Stimulated activated naive CD4-positive, alpha-beta T cell treated with Interleukin-2 at 50 U/mL for 16 hours (primary cell): ENCODE measurements at places on chromosomes 6 and 20.

DNA sequence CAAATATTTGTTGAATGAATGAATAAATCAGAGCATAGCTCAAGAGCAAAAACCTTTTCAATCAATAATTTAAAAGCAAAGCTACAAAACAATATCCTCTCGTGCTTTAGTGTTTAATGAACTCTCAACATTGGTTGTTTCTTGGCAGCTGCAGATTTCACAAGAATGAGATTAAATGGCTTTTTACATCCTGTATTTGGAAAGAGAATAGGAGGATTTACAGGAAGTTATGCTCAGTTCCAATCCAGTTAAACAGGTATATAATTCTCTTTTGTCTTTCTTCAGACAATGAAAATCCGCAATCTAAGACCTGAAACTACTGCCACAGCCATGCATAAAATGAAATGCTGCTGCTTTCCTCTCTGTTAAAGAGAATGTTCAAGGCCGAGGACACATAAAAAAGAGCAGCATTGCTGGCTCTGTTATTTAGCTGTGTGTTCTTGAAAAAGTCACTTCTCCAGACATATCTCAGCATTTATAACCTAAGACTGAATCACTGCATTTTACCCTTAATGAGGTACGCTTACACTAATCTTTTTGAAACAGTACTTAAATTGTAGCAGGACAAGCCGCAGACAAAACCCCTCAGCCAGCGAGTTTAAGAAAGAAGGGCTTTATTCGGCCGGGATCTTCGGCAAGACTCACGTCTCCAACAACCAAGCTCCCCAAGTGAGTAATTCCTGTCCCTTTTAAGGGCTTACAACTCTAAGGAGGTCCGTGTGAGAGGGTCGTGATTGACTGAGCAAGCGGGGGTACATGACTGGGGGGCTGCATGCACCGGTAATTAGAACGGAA lies 3.6 kb downstream of the C6orf52 start:
- DNase-seq: no peak

DNA sequence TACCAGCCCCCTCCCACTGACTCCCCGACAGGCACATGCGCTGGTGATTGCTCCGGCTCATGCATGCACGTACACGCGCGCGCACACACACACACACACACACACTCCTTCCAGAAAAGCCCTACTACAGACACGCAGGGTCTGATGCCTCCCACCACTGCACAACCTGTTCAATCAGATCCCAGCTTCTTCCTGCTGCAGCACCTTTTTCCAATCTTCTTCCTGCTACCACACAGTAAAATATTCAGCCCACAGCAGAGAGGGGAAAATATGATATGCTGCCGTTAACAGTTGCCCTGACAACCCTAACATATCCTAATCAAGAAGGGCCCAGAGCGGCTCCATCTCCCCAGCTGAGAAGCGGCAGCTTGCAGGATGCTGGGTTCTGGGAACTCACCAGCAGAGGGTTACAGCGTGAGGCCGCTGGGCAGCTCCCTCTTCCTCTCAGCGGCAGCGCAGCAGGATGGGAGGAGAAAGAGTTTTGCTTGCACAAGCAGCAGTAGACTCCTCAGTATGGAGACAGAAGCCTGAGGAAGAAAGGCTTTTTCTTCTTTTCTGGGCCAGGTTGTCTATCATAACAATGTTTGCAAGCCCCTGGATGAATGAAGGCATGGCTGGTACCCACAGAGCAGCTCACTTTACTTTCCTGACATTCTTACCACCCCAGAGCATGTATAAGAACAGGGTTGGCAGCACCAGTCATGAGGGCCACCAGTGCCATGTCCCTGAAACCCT lies 23.9 kb downstream of the MAP7 start:
- no peak for DNase-seq

GRCh38 chr6:142380626-142381025 lies 78.8 kb downstream of the ADGRG6 start:
- DNase-seq: no peak

GRCh38 chr6:41356825-41357224 lies 21.4 kb downstream of the NCR2 start:
- no peak for DNase-seq

DNA sequence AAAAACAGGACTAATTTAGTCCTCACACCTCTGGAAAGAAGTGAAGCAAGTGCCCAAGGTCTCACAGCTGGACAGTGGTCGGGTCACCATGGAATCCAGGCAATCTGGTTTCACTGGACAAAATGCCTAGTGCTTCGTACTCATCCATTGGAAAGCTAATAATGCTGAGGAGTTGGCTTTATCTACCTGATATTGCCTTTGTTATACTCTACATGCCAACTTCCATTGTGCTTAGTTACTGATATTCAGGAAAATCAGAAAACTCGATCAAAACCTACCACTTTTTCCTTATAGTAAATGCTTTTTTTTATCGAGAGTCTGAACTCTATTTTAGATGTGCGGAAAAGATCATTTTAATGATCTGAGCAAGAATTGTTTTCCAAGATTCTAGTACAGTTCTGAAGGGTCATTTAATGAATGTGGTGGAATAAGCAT lies 966 bp downstream of the CFAP206 start:
- DNase-seq: no peak

- no peak for DNase-seq
These were observed 142.7 kb downstream of the ARID1B start for GRCh38 chr6:156919814-156920369.

GRCh38 chr6:144215402-144215931 lies 65.2 kb downstream of the STX11 start:
- no peak for DNase-seq
